ENCODE measurements at places on chromosomes 5 and 9.

DNA sequence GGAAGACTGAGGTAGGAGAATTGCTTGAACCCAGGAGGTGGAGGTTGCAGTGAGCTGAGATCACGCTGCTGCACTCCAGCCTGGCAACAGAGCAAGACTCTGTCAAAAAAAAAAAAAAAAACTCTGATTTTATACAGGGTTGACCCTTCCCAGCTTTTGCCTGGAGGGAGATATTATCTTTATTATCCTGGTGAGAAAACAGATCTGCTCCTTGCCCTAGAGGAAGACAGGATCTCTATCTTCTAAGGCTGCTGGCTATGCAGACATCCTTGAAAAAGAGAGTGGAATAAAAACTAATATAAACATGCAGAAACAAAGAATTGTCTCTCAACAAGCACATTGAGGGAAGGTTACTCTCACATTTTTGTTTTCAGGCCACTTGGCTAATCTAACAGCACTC, 1503.4 kb upstream of the WWC1 start:
- DNase-seq: no peak

- DNase-seq: no peak
These were observed 111.9 kb downstream of the FEM1C start for GRCh38 chr5:115432691-115433090.

DNA sequence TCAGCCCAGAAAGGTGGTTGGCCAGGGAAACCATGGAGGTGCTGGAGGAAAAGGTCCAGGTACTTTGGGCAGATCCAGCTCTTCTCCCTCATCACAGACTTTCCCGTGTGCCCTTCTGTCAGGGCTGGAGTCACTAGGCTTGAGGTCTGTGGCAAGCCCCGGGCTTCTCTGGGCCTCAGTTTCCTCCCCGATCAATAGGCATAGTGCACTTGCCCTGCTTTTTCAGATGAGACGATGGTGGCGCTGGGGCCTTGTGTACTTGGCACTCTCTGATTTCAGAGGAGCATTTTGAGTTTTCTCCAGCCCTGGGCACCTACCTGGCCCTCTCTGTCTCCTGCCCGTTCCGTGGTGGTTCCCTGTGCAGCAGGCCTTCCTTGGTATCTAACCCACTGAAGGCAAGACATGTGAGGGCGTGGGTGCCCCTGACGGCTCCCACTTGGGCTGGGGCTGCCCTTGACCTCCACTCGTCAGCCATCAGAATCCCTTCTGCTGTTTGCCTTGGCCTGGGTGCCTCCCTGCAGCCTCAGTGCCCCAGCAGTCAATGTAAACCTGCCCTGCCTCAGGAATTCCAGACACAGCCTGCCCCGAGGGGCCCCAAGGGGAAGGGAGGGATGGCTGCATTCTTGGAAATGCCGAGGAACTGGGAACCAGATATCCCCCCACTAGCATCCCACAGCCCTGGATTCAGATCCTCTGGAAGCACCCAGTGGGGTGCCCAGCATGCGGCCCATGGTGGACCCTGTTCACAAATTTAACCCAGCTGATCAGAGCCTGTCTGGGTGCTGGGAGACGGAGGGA, 66.3 kb upstream of the COL5A1 start:
- DNase-seq: no peak

DNA sequence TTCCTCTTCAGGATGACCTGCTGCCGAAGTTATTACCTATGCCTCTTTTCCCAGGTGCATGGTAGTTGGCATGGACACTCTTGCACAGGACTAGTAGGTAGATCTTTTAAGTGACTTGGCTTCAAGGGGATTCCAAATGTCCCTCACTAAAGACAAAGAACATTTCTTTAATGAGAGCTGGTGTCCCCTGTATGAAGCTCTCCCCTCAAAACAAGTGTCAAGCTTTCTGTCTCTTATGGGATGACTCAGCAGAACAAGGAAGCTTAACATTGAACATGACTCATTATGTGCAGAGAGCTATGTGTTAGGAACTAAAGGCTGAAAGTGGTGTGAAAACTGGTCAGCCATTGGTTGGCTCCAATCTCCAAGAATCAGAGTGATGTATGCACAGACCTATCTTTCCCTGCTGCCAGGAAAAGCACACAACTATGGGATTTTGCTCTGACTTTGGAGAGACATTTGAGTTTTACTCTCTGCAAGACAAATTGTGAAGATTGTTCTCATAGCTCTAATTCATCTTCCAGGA, 120.5 kb downstream of the PRDM6 start:
- DNase-seq: no peak

GRCh38 chr9:134930398-134930797, 12.7 kb upstream of the FCN1 start:
- DNase-seq: no peak

DNA sequence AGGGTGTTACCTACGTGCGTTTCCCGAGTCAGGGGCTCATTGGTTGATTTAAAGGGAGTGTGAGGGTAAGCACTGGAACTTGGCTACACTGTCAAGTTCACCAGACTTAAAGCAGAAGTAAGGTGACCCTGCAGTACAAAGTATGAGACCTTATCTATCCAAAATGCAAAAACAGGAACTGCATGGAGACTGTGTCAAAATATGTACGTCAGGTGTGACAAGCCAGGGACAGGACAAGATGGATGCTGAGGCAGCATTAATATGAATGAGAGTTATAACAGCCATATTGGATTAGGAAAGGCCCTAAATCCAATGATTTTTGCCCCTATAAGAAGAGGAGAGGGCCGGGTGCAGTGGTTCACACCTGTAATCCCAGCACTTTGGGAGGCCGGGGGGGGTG, 15.4 kb upstream of the SUSD3 start:
- DNase-seq: no peak

GRCh38 chr9:110897943-110898342, 140.3 kb downstream of the LPAR1 start:
- DNase-seq: no peak

GRCh38 chr9:7259544-7260241, 501.9 kb downstream of the KDM4C start:
- DNase-seq: no peak

GRCh38 chr9:99760421-99760820, 61.3 kb upstream of the NR4A3 start:
- no peak for DNase-seq

GRCh38 chr5:1343931-1344901, 683 bp downstream of the CLPTM1L start:
- DNase-seq: no peak

GRCh38 chr5:117131048-117131679, 556.5 kb upstream of the SEMA6A start:
- DNase-seq: no peak

Data from activated naive CD4-positive, alpha-beta T cell treated with anti-CD3 and anti-CD28 coated beads, Interleukin-2, amount 50 U/mL, for 16 hours (primary cell).